Naive thymus-derived CD8-positive, alpha-beta T cell (primary cell): ENCODE measurements at places on chromosomes 16 and 17. TPM values are rescaled to one million over a fixed set of nuclear protein-coding genes. Genes with fewer than 3 reads are reported as not detected.
A peak's percentile ranks its signal among the peaks of the same experiment; 100 is the strongest.

- H3K36me3 ChIP-seq: no peaks in the 10 kb centered on the region
- DNase-seq: peak; percentile 93
- H3K27ac ChIP-seq: peak overlapping the region; percentile 81
- H3K4me1 ChIP-seq: peaks cover 24% of the 10 kb centered on the region
Observed at GRCh38 chr16:3099732-3100499, 822 bp upstream of the ZSCAN10 start.

GRCh38 chr17:3766779-3767178 is 34.2 kb downstream of the ITGAE start:
- no peaks in the 10 kb centered on the region for H3K27me3 ChIP-seq
- peak overlapping the region; percentile 14 for H3K4me3 ChIP-seq
- peak; percentile 36 for DNase-seq
- H3K36me3 ChIP-seq: no peaks in the 10 kb centered on the region
- H3K27ac ChIP-seq: peak overlapping the region; percentile 83

DNA sequence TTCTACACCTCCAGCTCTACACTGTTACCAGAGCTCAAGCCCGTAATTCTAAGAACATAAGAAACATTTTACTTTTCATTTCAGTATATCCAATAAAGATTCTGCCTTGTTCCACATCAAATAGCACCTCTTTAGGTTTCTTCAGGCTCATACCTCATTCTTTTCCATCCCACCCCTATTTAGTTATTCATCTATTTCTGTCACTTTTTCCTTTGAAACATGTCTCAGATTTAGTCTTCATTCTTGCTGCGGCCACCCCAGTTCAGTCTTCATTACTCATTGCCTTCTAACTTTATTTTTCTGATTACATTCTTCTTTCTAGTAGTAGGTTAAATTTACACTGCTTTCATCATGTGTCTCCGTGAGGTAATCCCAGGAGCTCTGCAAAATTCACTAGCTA is 33.5 kb downstream of the PPM1E start:
- H3K4me1 ChIP-seq: no peaks in the 10 kb centered on the region
- DNase-seq: no peak
- H3K4me3 ChIP-seq: no peak overlapping the region
- H3K36me3 ChIP-seq: no peaks in the 10 kb centered on the region
- no peak overlapping the region for H3K27ac ChIP-seq

DNA sequence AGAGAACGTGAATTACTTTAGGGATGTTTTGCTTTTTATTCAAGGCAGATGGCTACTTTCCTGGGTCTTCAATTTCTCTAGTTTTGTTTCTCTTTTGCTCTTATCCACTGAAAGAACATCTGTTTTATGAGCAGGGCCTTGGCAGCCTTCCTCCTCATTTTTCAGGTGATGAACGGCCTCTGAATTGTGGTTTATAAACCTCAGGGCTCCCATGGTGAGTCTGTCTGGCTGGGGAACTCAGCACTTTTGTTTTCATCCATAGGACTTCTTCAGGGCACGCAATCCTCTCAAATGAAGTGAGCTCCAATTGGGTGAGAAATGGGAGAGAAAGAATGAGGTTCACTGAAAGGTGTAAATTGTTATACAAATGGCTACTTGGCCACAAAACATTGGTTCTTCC is 186.4 kb upstream of the ERCC4 start:
- H3K27me3 ChIP-seq: peaks cover 8% of the 10 kb centered on the region
- no peak overlapping the region for H3K27ac ChIP-seq
- no peaks in the 10 kb centered on the region for H3K4me1 ChIP-seq
- DNase-seq: no peak
- H3K4me3 ChIP-seq: no peak overlapping the region

Gene CCL4L2
- total RNA-seq: 2.1 TPM

- peaks cover 4% of the 10 kb centered on the region for H3K36me3 ChIP-seq
- no peak overlapping the region for H3K4me3 ChIP-seq
- peaks cover 4% of the 10 kb centered on the region for H3K27me3 ChIP-seq
- DNase-seq: no peak
Observed at GRCh38 chr17:69625474-69625873, 211.0 kb downstream of the MAP2K6 start.

DNA sequence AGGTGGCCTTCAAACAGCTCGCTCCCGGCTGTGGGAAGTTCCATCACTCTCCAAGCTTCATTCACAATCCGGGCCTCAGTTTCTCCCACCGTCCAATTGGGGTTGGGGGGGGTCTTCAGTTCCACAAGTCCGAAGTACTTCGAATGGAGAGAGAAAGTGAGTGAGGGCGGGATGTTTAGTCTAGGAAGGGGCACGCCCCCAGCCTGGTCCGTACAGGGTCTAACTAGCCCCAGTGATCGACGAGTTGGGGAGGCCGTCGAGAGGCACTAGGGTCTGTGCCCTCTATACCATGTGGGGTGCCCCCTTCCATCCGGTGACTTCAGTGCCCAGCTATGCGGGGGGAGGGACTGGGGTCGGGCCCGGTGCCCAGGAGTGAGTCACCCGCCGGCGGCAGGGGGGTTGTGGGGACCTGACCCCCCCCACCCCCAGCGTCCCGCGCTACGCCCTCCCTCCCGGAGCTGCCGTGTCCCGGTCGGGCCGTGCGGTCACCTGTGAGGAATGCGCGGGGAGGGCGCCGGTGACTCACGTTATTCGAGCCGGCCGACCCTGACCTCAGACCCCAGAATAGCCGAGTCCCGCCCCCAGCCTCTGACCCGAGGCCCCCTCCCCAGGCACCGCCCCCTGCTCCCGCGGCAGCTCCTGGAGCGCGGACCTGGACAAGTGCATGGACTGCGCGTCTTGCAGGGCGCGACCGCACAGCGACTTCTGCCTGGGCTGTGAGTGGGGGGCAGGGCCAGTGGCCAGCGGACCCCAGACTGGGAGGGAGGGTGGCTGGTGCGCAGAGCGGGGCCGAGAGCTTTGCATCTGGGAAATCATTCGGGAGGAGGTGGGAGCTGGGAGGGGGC is 658 bp downstream of the TNFRSF12A start:
- peak overlapping the region; percentile 97 for H3K4me3 ChIP-seq
- H3K27ac ChIP-seq: peak overlapping the region; percentile 72
- peaks cover 23% of the 10 kb centered on the region for H3K4me1 ChIP-seq

DNA sequence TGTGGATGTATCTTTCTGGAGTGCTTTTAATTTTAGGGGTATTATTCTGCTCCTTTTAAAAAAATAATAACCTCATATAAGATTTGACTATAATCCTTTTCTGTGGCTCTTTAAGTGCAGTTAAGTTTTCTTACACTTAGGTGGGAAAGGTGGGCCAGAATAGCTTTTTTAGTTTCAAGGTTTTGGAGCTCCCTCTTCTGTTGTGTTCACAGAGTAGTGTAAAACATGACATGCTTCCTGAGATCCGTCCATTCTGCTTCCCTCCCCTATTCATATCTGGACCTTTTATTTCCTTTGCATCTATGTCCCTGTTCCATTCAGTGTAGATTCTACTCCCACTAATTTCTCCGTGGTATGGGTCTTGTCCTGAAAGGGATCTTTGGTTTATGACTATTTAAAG is 12.8 kb downstream of the LRRC36 start:
- no peaks in the 10 kb centered on the region for H3K4me1 ChIP-seq
- no peaks in the 10 kb centered on the region for H3K27me3 ChIP-seq

DNA sequence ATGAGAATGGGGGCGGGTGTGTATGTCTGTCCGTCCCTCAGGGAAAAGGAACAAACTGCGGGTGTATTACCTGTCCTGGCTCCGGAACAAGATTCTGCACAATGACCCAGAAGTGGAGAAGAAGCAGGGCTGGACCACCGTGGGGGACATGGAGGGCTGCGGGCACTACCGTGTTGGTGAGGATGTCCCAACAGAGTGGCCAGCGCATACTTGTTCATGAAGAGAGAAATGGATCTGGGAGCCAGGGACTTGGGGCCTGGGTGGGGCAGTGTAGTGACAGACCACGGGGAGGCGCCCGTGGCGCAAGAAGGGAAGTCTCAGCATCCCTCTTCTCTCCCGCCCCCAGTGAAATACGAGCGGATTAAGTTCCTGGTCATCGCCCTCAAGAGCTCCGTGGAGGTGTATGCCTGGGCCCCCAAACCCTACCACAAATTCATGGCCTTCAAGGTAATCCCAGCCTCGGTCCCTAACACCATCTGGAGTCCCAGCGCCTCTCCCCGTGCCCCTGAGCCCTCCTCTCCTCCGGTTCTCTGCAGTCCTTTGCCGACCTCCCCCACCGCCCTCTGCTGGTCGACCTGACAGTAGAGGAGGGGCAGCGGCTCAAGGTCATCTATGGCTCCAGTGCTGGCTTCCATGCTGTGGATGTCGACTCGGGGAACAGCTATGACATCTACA is 3.5 kb upstream of the C17orf107 start:
- peaks cover 15% of the 10 kb centered on the region for H3K4me1 ChIP-seq
- H3K27me3 ChIP-seq: no peaks in the 10 kb centered on the region
- peak overlapping the region; percentile 36 for H3K27ac ChIP-seq
- DNase-seq: no peak
- no peak overlapping the region for H3K4me3 ChIP-seq

DNA sequence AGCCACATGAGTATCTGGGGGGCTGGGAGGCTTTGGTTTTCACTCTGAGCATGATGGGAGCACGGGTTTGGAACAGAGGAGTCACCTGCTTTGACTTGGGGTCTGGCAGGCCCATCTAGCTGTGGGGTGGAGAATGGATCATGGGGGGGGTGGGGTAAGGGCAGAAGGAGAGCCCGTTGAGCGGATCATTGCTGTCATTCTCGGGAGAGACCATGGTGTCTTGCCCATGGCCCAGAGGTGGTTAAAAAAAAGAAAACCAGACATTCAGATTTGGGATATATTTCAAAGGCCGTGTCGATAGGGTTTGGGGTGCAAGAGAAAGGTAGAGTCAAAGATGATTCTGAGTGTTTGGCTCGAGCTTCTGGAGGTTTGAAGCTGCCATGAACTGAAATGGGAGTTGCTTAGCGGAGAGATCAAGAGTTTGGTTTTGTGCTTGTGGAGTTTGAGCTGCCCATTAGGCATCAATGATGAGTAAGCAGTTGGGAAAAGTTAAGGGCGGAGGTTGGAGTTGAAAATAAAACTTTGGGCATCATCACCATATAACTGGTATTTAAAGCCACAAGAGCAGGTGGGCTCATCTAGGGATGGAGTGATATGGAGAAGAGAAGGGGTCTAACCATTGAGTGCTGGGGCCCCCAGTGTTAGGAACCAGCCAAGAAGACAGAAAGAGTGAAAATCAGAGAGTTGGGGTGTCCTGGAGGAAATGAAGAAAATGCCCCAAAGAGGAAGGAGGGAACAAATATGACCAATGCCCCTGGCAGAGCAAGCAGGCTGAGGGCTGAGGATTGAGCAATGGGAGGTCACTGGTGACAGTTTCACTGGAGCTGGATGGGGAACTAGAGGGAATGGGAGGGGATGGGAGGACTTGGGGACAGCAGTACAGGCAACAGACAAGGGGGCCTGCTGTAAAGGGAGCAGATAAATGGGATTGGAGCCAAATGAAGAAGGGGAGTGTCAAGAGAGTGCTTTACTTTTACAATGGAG is 1.9 kb downstream of the NOD2 start:
- H3K4me1 ChIP-seq: peaks cover 54% of the 10 kb centered on the region
- no peaks in the 10 kb centered on the region for H3K36me3 ChIP-seq
- peaks cover 3% of the 10 kb centered on the region for H3K27me3 ChIP-seq
- no peak overlapping the region for H3K4me3 ChIP-seq
- H3K27ac ChIP-seq: peak overlapping the region; percentile 50
- no peak for DNase-seq

DNA sequence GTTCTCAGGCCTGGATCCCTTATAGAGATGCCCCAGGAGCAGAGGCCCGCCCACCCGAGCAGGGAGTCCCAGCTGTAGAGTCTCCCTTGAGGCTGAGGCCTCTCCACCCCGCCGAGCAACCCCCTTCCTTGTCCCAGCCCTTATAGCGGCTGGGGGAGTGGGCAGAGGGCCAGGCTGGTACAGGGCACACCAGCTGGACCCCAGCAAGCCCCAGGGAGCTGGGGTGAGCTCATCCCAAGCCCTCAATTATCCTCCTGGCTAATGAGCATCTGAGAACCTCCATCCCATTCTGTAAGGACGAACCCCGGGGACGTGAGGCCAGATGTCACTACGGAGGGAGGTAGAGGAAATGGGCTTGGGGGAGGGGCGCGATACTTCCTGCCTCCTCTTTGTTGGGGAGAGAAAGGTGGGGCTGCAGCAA is 3.2 kb upstream of the SNN start:
- H3K4me1 ChIP-seq: peaks cover 59% of the 10 kb centered on the region
- peak; percentile 63 for DNase-seq
- H3K27ac ChIP-seq: peak overlapping the region; percentile 97
- no peaks in the 10 kb centered on the region for H3K36me3 ChIP-seq

DNA sequence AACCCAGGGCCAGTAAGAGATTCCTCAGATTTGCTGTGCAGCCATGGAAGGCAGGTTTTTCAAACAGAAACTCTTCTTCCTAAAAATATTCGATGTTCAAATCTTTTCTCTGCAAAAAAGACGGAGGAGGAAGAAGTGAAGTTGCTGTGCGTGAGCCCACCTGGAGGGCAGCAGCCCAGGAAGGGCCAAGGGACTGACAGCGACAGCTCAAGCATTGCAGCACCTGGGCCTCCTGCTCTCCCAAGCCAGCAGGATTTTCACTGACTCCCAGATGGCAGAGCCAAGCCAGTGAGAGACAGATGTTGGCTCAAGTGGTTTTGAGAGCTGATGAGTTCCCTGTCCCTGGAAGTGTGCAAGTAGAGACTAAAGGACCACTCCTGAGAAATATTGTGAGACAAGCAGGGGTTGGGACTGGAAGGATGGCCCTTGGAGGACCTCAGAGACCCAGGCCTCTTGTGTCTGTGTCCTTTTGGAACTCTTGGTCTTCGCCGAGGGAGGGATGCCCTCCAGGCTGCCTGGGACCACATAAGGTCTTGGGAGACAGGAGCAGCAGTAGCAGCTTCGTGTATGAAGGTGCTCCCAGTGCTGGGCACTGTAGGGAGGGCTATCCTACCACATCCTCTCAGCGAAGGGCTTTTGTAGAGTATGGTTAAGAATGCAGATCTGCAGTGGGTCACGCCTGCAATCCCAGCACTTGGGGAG is 29.3 kb upstream of the TNFRSF13B start:
- no peak for DNase-seq
- H3K27me3 ChIP-seq: no peaks in the 10 kb centered on the region
- no peak overlapping the region for H3K4me3 ChIP-seq
- no peak overlapping the region for H3K27ac ChIP-seq
- H3K36me3 ChIP-seq: no peaks in the 10 kb centered on the region

DNA sequence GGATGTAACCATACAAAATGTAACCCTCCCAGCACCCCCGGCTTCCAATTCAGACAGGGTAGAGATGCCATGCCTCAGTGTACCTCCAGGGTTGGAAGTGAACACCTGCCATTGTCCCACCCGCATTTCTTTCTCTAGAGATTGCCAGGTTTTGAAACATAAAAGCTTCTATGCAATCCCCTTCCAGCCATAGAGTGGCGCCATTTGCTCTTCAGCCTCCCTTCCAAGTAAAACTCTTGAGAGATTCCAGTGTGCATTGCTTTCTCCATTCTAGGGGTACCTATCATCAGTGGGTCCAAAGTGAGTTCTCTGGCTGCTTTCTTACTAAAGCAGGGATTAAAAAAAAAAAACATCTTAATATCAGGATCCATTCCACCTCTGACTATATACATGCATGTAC is 133.1 kb upstream of the RPL38 start:
- H3K36me3 ChIP-seq: no peaks in the 10 kb centered on the region
- no peak overlapping the region for H3K4me3 ChIP-seq
- H3K27ac ChIP-seq: no peak overlapping the region
- no peaks in the 10 kb centered on the region for H3K4me1 ChIP-seq
